Activated T-helper 9 cell treated with anti-CD3 and anti-CD28 coated beads, Interleukin-2, amount 50 U/mL, for 16 hours (primary cell): ENCODE measurements at places on chromosomes 1 and 21.

GRCh38 chr1:33342041-33342723, 21.3 kb upstream of the A3GALT2 start:
- no peak for DNase-seq

DNA sequence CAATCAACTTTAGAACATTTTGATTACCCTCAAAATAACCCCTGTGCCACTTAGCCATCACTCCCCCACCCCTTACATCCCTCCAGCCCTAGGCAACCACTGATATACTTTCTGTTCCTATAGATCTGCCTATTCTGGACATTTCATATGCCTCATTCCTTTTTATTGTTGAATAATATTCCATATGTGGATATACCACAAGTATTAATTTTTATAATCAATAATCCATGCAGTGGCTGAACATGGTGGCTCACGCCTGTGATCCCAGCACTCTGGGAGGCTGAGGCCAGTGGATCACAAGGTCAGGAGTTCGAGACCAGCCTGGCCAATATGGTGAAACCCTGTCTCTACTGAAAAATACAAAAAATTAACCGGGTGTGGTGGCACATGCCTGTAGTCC, 20.1 kb upstream of the MED18 start:
- no peak for DNase-seq

- peak; percentile 31 for DNase-seq
Observed at GRCh38 chr1:115112496-115113375, 23.4 kb upstream of the TSPAN2 start.

GRCh38 chr1:225481738-225482137, 53.9 kb upstream of the LBR start:
- DNase-seq, result no peak

- no peak for DNase-seq
Observed at GRCh38 chr1:177411381-177411780, 240.6 kb downstream of the BRINP2 start.

DNA sequence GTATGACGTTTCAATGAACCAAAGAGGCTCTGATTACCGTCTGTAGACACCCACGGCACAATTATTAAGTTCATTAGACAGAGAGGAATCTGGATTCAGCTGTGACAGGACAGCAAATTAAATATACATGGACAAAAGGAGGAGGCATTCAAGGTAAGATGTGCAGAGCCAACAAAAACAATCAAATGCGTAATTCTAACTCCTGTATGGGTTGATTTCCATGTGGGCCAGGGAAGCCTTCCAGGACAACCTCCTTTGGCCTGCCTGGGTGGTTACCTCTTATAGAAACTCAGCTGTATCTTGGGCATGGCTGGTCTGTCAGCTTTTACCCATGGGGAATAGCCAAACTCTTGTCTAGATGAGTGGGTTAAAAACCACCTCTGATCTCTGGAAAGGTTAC, 43.8 kb downstream of the CCN1 start:
- DNase-seq, result no peak

GRCh38 chr1:22491995-22492715, 40.5 kb downstream of the ZBTB40 start:
- no peak for DNase-seq

- no peak for DNase-seq
Observed at GRCh38 chr1:184247671-184248070, 139.2 kb upstream of the C1orf21 start.

- DNase-seq, result no peak
Observed at GRCh38 chr1:41495210-41495948, 10.9 kb upstream of the EDN2 start.

DNA sequence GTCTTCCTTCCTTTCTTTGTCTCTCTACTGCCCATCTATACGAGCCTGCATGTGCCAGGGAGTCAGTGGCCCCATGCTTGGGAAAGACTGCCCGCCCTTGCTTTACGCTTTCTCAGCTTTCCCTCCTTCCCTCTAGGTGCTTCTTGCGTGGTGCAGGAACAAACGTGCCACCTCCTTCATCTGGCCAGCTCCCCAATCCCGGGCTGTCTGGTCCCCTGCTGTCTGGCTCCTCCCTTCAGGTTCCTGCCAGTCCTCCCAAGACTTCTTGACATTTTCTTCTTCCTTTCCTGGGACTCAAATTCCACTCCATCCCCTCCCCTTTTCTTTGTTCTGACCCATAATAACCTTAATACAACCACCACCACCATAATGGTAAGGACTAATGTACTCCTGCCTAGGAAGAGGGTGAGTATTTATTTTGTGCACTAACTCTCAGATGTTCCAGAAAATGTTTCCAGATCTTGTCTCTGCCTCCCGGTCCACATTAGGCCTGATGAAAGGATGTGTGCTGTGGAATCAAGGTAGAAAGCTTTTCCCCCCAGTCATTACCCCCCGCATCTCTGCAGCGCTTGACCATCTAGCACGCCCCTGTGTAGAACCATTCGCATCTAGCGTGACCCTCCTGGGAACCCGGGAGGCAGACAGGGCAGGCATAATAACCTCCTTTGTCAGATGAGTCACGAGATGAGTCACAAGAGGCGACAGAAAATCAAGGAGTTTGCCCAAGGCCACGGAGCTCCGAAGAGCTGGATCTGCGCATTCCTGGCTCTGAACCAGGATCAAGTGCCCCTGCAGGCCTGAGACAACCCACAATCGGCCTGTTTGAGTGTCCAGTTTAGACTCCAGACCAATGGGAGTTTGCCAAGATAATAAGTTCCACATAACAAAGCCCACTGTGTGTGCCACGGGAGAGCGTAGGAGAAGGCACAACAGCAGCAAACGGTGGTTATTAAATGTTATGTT, 60.1 kb upstream of the NEK2 start:
- no peak for DNase-seq

DNA sequence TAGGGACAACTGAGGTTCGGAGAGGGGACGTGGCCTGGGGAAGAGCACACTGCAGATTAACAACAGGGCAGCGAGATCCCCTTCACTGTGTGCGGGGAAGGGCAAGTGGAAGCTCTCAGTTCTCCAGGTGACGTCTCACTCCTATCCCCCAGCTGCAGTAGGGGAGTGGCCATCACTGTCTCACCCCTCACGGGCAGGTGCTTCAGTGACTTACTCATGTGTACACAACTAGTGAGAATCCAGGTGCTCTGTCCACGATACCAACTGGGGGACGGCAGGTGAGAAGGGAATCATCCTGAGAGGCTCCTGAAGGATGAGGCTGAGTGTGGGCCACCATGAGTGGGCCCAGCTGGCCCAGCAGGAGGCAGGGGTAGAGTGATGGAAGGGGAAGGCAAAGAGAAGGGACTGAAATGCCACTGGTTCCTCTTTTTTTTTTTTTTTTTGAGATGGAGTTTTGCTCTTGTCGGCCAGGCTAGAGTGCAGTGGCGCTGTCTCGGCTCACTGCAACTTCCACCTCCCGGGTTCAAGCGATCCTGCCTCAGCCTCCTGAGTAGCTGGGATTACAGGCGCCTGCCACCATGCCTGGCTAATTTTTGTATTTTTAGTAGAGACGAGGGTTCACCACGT, 25.9 kb downstream of the RHBG start:
- DNase-seq, result no peak

DNA sequence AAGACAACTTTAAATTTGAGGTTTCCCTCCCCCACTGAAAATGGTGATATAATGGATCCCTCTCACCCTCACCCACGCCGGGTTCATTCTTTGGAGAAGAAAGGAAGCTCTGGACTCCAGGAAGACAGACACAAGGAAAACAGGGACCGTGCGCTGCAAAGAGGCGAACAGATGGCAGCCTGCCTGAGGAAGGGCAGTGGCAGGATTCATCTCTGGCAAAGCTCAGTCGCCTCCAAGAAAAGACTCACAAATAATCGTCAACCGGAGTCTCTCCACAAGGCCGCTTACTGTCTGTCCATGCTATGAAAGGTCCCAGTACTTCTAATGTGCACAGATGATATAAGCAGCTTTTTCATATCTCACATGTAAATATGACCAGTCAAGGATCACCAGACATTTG, 110.3 kb downstream of the TIAM1 start:
- DNase-seq, result no peak

- DNase-seq, result no peak
Observed at GRCh38 chr21:17476006-17476405, 36.8 kb upstream of the CXADR start.

- no peak for DNase-seq
Observed at GRCh38 chr1:41917835-41918449, 780 bp downstream of the HIVEP3 start.

- no peak for DNase-seq
Observed at GRCh38 chr1:219938706-219939105, 10.3 kb upstream of the SLC30A10 start.

- no peak for DNase-seq
Observed at GRCh38 chr1:207308451-207309190, 12.9 kb upstream of the CD55 start.

GRCh38 chr1:175268720-175269119, 76.1 kb upstream of the KIAA0040 start:
- DNase-seq, result no peak

GRCh38 chr1:46188295-46189030, 9.8 kb downstream of the POMGNT1 start:
- no peak for DNase-seq

DNA sequence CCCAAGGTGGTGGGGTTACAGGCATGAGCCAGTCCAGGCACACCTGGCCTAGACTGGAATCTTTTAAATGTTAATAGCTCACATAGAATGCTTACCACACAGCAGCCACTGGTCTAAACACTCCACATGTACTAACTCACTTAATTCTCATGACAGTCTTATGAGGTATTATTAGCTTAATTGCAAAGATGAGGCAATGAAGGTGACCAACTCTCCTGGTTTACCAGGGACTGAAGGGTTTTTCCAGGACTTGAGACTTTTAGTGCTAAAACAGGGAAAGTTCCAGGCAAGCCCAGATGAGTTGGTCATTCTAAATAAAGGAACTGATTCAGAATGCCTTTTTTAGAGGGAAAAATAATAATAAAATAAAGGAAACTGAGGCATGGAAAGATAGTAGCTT, 7.0 kb upstream of the STMN1 start:
- DNase-seq, result no peak

- DNase-seq, result no peak
Observed at GRCh38 chr21:37356706-37357105, 9.9 kb upstream of the DYRK1A start.

- no peak for DNase-seq
Observed at GRCh38 chr1:16386454-16387113, 19.5 kb downstream of the SZRD1 start.

GRCh38 chr1:1624443-1625403, 7.2 kb upstream of the MMP23B start:
- DNase-seq, result no peak

DNA sequence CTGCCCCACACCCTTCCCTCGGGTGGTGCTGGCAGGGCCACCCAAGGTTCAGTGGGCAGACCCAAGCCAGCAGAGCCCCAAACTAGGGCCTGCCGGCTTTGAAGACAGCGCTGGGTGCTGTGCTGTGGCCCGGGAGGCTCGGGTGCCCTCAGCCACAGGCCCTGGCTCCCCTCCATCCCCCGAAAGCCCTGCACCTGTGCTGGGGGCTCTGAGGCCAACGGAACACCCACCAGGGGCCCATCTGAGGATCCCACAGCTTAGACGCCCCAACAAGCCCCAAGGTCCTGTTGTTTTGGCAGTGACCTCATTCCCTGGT, 8.6 kb downstream of the ITGB2 start:
- no peak for DNase-seq

DNA sequence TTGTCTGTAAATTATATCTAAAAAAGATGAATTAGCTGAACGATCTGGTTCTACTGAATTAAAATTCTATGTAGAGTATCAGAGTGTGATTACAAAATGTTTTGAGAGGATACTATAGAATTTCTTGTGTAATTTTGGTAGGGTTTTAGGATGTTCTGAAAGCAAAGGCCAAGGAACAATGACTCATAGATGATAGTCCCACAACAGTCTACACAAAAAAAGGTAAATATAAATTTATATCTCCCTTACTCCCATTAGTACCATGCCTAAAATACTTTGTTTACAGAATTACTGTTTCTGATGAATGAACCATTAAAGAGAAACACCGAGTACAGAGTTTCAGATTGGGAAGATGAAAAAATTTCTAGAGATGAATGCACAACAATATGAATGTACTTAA, 9.5 kb downstream of the EDEM3 start:
- DNase-seq, result no peak

DNA sequence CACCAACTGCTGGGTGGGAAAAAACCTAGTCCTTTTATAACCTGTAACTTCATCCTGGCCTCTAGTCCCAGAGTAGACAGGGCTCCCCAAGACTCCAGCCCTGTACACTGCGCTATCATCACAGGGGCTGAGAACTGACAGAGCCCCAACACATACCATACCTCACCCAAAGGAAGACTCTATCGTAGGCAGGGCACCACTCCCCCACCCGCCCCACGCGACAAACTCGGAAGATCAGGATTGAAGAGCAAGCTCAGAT, 15.8 kb downstream of the INPP5B start:
- peak; percentile 2 for DNase-seq

GRCh38 chr1:186178426-186179043, 196.5 kb downstream of the TPR start:
- DNase-seq, result no peak

DNA sequence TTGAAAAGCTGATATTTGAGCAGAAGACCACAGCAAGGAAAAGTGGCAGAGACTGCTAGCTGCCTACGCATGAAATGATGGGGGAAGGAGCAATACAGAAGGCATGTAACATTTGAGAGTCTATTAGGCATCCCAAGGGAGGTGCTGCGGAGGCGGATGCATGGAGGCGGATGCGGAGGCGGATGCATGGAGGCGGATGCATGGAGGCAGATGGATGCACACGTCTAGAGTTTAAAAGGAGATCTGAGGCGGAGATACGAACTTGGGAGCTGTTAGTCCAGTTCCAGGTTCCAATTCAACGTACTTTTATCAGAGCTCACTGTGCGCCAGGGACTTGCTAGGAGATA, 744 bp upstream of the DDX20 start:
- DNase-seq, result peak; percentile 12

GRCh38 chr1:216221260-216221700, 202.0 kb downstream of the USH2A start:
- no peak for DNase-seq

- DNase-seq, result no peak
Observed at GRCh38 chr1:198788561-198789064, 149.8 kb downstream of the PTPRC start.

GRCh38 chr1:9472386-9473031, 66.8 kb upstream of the SLC25A33 start:
- no peak for DNase-seq

- peak; percentile 18 for DNase-seq
Observed at GRCh38 chr1:23118957-23119792, 49.5 kb downstream of the LUZP1 start.

- no peak for DNase-seq
Observed at GRCh38 chr1:102219463-102219862, 222.7 kb upstream of the OLFM3 start.

DNA sequence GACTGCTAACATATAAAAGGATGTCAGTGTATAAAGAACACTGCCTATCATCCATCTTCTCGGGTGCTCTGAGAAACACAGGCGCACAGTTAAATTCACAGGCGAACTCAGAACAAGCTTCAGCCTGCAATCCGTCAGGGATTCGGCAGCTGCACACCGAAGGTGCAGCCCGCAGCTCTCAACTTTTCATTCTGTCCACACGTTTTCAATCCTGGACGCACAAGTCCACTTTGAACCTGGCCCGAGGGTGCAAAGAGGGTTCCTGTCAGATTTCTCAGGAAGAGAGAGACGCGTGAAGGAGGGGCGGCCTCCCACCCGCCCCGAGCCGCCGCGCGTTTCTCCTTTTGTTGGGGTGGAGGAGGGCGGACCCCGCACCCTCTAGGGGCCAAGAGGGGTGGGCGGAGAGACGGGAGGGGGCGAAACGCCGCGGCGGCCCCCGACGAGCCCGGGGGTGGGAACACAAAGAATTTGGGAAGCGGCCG, 724 bp downstream of the DOCK7 start:
- DNase-seq, result peak; percentile 2

- no peak for DNase-seq
Observed at GRCh38 chr1:112717263-112717873, 2.2 kb upstream of the PPM1J start.
